CD8-positive, alpha-beta T cell (primary cell): ENCODE measurements at places on chromosomes 6 and 20. TPM values are rescaled to one million over a fixed set of nuclear protein-coding genes. Genes with fewer than 3 reads are reported as not detected.

The MICB gene
- total RNA-seq: 14.4 TPM

The GJA1 gene
- not detected for total RNA-seq

The HLA-DMB gene
- 9.9 TPM for total RNA-seq

The CRIP3 gene
- 0.64 TPM for total RNA-seq

The ISM1 gene
- total RNA-seq: 0.24 TPM

The AHI1 gene
- total RNA-seq: 16.0 TPM

The MUCL3 gene
- total RNA-seq: not detected

The SLC12A5 gene
- 1.4 TPM for total RNA-seq

The GPSM3 gene
- 156 TPM for total RNA-seq

The SIRPG gene
- total RNA-seq: 17.1 TPM

The FNDC1 gene
- not detected for total RNA-seq

The SLC35D3 gene
- total RNA-seq: not detected

The TRIM10 gene
- not detected for total RNA-seq

The KCNQ5 gene
- total RNA-seq: 3.5 TPM

The FAM83D gene
- total RNA-seq: 6.3 TPM

The ARFGAP1 gene
- 123 TPM for total RNA-seq

The FARS2 gene
- total RNA-seq: 9.1 TPM

The GRM4 gene
- not detected for total RNA-seq

The LY6G6C gene
- not detected for total RNA-seq

The CCR6 gene
- 7.6 TPM for total RNA-seq

The ZBTB2 gene
- 22.1 TPM for total RNA-seq

The FILIP1 gene
- 0.06 TPM for total RNA-seq

The DLK2 gene
- total RNA-seq: 0.56 TPM

The OGFRL1 gene
- total RNA-seq: 10.0 TPM

The NOTCH4 gene
- total RNA-seq: 0.38 TPM
